Stimulated activated CD4-positive, alpha-beta T cell treated with anti-CD3 and anti-CD28 coated beads, Interleukin-4, amount 100 ng/mL, for 4 hours (primary cell): ENCODE measurements at places on chromosomes 12 and 14.

GRCh38 chr14:55881577-55882241 is 236.5 kb upstream of the PELI2 start:
- DNase-seq: no peak

DNA sequence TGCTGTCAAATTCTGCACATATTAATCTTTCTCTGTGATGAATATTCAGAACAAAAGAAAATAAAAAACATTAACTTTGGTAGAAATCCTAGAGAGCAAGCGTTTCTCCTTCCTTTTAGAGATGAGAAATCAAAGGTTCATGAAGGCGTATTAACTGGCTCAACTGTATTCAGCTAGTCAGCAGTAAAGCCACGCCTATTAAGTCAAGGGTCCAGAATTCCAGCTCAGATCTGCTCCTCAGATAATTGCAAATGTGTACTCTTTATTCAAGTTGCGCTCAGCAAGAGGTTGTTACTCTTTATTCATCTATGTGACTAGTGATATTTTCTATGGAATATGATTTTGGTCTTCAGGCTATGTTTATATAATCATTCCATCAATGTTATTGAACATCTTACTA is 13.1 kb upstream of the POC1B start:
- no peak for DNase-seq

GRCh38 chr12:54145844-54146243 is 42.9 kb downstream of the SMUG1 start:
- DNase-seq: no peak

GRCh38 chr14:105496831-105497591 is 6.0 kb downstream of the TEDC1 start:
- DNase-seq: no peak

DNA sequence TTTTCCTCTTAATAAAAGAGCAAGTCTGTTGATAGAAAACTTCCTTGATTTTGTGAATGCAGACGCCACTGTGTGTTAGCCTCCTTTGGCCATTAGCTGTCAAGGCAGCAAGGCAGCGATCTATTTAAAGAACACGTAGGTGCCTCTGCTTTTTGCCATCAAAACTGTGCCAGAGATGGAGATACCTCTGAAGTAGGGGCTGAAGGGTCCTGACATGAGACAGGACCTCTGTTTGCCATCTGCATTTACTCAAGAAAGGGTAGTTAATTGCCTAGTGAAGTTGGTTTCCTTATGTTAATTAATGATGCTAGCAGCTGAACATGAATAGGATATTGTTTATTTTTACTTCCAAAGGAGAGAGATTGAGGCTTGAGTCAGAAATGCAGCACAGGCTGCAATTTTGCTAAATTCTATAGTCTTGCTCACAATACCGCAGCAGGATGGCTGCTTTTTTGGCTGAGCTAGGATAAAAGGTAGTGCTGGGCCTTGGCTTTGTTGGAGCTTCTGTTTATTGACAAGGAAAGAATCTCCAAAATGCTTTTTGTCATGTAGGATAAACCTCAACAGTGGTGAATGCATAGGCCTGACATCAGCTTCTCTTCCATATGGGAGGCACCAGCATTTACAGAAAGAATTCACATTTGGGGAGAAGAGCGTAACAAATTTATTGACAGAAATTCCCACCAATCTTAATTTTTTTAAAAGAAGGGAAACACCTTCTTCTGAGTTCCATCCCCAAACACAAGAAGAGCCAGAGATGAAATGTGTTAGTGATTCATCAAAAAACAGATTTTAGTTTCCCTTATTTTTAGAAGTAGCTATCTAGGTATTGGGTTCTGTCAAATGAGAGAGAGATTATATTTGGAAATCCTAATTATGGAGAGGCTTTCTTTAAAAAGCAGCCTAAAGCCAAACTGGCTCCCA is 13.9 kb upstream of the RPH3A start:
- DNase-seq: no peak

GRCh38 chr12:66152732-66153131 is 17.1 kb downstream of the TMBIM4 start:
- no peak for DNase-seq

DNA sequence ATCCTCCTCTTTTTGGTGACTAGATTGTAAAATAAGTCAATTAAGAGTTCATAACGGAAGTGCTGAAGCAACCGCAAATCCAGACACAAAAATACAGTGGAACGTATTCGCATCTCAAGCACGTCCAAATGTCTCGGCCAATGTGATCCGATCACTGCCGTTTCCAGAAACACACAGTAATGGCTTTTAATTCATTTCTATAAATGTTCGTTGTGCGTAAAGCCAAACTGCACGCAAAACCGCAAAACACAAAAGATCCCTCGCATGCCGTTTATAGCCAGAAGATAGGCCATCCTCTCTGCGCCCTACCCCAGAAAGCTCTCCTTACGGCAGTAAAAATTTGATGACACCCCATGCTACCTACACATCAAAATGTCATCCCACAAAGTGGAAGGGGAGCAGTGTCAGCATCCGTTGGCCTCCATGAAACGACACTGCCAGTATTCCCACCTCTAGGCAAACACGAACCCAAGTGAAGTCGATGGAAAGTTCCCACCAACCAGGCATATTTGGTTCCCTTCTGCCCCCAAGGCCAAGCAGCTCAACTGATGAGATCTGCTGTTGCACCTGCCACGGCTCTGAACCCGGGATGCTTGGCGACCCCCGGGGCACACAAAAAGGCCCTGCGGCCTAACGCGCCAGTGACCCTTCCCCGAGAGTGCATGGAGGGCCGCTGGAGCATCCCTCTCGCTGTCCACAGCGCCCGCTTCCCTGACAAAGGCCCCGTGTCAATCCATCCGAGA is 1.4 kb downstream of the HECTD4 start:
- DNase-seq: no peak

DNA sequence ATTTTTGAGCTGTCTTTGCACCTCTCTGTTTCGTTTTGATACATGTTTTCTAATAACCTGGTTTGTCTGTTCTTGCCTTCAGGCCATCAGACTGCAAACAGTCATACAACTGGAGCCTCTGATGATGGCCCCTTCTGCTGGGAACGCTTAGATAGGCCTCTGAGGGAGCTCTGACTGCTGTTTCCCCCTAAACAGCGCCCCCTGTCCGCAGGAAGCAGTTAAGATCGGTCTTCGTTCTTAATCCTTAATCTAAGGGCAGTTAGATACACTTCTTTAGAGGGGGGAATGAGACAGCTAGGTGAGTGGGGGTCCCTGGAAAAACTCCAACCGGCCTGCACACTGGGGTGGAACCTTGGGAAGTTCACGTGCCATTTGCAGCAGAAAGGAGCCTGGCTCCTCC is 1338.8 kb upstream of the SEL1L start:
- no peak for DNase-seq

DNA sequence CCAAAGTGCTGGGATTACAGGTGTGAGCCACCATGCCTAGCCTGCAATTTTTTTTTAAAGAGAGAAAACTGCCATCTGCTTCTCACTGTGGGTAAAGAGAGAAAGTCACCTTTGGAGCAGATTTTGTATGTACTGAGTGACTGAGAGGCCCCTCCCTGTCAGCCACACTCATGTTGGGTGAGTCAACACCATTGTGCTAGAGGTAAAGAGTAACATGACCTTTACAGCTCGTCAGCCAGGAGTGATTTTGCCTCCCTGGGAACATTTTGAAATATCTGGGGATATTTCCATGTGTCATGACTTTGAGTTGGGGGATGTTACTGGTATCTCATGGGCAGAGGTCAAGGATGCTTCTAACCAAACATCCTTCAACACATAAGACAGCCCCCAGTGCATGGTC is 115.2 kb downstream of the KSR2 start:
- no peak for DNase-seq

GRCh38 chr12:65631621-65632111 is 192.6 kb upstream of the HMGA2 start:
- DNase-seq: no peak

DNA sequence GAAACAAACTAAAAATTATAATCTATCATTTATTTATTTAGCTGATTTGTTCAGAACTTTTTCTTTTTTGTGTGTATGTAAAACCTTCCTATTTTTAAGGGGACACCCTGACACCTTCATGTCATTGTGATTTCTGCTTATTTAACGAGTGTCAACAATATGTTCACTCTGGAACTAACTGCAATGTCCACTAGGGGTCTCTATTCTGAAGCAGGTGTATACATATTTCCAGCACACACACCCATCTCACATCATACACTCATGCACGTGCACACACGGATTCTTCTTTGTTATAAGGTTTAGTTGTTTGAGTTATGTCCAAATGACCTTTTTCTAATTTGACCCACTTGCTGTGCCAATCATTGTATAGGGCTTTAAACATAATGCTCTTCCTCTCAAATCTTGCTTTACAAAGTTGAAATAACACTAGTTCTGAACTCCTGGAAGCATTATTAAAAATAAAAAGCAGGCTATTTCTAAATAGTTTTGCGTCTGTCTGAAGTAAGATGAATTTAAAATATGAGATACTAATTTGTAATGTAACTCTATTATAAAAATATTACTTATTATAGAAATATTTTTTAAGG is 15.5 kb downstream of the E2F7 start:
- DNase-seq: no peak

GRCh38 chr12:70255311-70255710 is 12.1 kb downstream of the CNOT2 start:
- DNase-seq: no peak

GRCh38 chr14:73723797-73724661 is 9.8 kb upstream of the PNMA1 start:
- no peak for DNase-seq

- DNase-seq: no peak
Observed at GRCh38 chr14:71005076-71005475, 97.8 kb downstream of the PCNX1 start.

DNA sequence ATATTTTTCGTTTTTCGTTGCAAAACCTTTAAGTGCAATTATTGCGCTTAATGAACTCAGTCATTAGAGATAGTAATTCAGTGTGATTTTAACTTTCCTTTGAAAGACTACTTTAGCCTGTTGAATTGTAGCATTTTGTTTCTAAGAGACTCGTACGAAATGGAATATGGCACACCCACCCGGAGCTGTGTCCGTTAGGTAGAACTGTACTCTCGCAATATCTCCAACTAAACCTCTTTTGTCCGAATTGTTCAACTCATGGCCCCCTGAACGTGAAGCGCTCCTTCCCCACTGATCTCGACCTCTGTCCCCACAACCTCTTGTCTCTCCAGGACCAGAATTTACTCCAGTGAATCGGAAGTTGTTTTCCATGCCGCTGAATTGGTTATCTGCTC is 800 bp downstream of the PCNX4 start:
- DNase-seq: no peak

GRCh38 chr14:85415015-85415712 is 114.8 kb upstream of the FLRT2 start:
- DNase-seq: no peak

DNA sequence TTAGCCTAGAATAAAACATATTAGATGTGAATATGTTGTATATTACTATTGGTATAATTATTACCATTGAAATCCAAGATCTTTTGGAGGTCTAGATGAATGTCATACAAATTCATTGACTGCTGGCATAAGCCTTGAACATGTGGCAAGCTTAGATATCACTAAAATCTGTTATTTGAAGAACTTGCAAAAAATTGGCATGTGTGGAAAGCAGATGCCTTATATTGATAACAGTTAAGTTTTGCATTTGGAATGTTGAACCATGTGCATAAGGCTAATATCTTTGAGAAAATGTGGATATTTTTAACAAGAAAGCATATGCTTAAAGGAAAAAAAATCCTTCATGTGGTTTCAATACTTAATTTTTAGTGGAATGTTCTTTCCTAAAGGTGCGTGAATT is 203.6 kb upstream of the PRICKLE1 start:
- no peak for DNase-seq

- DNase-seq: no peak
Observed at GRCh38 chr14:73526036-73526984, 10.6 kb upstream of the ACOT1 start.

- DNase-seq: no peak
Observed at GRCh38 chr12:112839386-112839972, 47.9 kb downstream of the RPH3A start.

- peak; percentile 54 for DNase-seq
Observed at GRCh38 chr12:28222081-28222700, 31.9 kb downstream of the CCDC91 start.

DNA sequence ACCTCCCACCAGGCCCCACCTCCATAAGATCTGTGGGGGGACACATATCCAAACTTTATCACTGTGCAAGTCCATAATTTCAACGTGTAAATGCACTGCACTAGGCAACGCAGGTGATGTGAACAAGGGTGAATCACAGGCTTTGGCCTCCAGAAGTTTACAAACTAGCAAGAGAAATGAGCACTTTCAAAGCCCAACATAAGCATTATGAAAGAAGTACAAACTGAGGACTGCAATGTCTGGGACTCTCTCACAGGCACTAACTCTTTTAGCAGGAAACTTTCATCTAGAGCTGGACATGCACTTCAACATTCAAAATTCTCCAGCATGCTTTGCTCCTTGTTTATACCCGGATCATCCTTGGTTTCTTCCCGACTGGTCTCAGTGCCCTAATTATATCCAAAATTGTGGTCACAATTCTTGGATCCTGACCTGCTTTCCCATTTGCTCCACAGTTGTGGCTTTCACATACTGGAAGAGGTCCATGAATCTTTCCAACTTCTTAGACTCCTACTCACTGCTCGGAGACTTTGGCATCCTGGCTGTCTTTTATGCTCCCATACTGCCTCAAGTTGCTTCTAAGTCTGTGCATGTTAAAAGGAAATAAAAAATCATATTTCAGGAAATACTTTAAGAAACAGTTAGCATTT is 44.9 kb upstream of the STRAP start:
- DNase-seq: no peak

DNA sequence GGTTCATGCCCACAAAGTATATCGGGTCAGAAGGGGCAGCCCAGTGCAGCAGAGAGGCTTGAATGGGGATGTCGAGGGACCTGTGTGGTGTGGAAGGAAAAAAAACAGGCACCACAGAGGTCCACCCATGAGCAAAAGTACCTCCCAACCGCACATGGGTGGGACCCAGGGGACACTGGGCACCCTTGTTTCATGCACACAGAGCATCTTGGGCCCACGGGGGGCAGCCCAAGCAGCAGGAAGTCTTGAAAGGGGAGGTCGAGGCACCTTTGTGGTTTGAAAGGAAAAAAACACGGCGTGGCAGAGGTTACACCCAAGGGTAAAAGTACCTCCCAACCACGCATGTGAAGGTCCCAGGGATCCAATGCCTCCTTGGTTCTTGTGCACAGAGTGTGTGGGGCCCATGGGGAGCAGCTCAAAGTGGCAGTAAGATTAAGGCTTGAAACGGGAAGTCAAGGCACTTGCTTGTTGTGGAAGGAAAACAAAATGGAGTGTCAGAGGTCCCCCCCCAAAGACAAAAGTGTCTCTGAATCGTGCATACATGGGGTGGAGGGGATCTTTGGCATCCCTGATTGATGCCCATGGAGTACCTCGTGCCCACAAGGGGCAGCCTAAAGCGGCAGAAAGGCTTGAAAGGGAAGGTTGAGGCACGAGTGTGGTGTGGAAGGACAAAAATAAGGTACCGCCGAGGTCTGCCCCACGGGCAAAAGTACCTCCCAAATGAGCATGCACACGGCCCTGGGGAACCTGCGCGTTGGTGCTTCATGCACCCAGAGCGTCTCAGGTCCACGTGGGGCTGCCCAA is 575.5 kb downstream of the ALG10 start:
- DNase-seq: no peak

DNA sequence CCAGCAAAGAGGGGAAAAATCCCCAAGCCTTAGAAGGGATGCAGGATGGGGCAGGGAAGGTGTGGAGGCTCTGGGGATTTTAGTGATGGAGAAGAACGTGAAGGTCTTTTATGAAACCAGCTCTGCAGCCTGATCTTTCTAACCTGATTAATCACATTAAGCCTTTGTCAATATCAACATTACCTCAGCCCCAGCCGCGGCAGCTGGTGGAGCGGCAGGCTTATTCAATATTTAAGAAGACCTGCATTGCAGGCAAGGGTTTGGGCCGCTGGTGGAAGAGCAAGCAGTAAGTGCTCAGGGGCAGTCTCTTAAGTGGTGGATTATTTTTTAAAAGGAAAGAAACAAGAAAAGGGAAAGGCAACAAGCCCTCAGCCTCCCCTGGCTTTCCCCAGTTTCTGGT is 16.6 kb downstream of the RPH3A start:
- no peak for DNase-seq
